Erythroblast (primary cell): ENCODE measurements at places on chromosomes 3 and 15.

GRCh38 chr3:45123030-45123429 lies 23.1 kb downstream of the CDCP1 start:
- no peak for DNase-seq

GRCh38 chr15:69499521-69500211 lies 47.0 kb downstream of the RPLP1 start:
- no peak for DNase-seq

GRCh38 chr3:30795176-30795575 lies 99.3 kb downstream of the GADL1 start:
- no peak for DNase-seq

DNA sequence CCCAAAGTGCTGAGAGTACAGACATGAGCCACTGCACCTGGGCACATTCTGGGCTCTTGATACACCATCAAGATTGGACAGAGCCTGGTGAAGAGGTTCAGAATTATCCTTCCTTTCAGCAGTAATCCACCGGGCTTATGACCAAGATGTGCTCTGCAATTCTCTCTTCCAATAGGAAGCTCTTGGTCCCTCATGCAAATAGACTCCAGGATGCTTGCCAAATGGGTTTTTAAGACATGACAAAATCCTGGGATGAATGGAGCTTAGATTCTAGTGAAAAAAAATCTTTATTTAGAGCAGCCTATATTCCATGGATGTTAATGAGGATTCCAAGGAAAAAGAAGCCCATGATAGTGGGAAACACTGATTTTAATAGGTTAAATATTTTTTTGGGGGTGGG lies 119.1 kb downstream of the SV2B start:
- no peak for DNase-seq

- peak; percentile 18 for DNase-seq
Measured at GRCh38 chr15:52013151-52013791, 5.7 kb upstream of the MAPK6 start.

DNA sequence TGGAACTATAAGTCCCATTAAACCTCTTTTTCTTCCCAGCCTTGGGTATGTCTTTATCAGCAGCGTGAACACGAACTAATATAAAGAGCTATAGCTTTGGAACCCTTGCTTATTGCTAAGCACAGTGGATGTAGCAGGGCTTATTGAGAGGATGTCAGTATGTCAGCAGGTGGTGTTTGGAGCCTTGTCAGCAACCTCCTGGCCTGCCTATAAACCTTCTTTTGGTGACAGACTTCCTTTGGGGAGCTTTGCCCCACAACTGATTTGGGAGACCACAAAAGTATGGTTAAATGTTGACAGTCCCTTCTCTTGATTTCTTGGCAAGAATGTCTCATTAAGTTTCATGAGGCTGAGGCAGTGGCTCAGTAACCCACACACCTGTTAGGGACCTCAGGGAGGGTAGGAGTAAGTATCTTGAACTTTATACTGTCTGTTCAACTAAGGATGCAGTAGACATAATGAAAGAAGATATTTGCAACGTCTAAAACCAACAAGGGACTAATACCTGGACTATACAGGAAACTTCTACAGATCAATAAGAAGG lies 14.8 kb downstream of the CCNDBP1 start:
- no peak for DNase-seq

GRCh38 chr3:30661098-30661873 lies 54.9 kb downstream of the TGFBR2 start:
- DNase-seq, result no peak

GRCh38 chr3:138888560-138888959 lies 53.8 kb upstream of the PIK3CB start:
- no peak for DNase-seq

- no peak for DNase-seq
Measured at GRCh38 chr3:37474901-37475331, 300.5 kb upstream of the LRRFIP2 start.

- no peak for DNase-seq
Measured at GRCh38 chr15:99340347-99340746, 89.1 kb downstream of the LRRC28 start.

DNA sequence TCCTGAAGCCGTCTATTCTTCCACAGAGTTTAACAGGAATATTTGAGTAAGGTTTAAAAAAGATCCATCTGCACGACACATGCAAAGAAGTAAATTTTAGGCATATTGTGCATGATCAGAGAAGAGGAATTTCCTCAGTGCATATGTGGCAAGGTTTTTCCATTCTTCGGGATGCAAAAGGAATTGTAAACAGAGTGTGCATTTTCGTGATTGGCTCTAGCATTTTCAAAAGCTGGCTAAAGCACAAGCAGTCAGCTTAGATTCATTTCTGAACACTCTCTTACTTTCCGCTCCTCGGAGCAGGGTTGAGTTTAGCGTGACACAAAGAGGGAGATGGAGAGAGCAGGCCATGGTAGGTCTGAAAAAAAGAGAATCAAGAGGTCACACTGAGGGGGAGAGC lies 128.2 kb downstream of the ADAMTS9 start:
- no peak for DNase-seq

DNA sequence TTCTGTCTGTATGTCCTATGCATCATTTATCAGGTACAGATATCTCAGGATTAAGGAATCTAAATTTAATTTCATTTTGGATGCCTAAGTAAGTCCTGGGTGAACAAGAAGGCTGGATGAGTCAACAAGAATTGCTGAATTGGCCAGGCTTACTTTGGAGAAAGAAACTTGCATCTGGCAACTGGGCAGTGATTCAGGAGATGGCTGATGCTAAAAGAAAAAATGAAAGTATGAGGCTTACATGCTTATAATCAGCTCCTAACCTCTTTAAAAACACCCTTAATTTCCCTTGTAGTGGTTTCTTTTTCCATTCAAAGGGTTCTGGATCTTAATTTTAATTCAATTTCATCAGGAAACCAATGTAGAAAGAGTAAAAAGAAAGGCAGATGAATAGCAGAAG lies 228.8 kb upstream of the PEX5L start:
- no peak for DNase-seq

- DNase-seq, result no peak
Measured at GRCh38 chr3:119316313-119316670, 22.1 kb downstream of the ARHGAP31 start.

DNA sequence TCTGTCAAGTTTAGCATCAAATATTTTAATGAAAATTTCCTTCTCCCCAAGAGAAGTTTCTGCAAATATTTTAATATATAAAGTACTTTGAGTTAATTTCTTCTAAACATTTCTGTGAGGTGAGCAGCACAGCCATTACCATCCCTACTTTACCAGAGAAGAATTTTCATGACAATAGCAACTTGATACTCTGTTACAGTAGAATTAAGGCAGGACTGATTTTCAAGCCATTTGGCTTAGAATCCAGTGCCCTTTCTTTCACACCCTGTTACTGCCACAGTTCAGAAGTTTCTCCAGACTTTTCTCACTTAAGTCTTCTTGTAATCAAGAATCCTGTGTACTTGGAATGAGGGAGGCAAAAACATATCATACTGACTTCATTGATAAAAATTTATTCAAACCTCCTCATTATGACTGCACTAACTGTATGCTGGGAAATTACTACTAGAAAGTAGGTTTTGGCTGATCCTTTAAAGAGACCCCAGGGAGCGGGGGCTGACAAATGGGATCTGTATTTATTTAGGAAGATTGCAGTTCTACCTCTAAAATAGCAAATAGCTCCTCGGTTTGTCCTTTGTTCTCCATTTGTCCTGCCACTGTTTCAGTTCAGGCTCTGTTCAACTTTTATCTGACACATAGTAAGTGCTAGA lies 557.0 kb upstream of the SGO1 start:
- no peak for DNase-seq

DNA sequence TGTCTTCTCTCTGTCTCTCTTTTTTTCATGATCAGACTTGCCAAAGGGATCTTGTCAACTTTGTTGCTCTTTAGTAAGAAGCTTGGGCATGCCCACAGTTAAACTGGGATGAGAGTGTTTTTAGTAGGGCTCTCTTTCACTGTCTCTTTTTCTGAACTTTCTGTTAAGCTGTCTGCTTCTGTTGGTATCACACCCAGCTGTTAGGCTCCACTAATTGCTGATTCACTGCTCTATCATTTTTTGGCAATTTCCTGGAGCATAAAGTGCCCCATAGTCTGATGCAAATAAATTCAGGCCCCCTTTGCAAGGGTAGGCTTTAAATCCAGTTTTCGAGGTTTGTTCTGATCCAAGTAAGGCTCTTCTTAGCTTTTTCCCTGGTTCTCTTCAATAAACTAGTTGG lies 360.4 kb upstream of the ADAMTS9 start:
- peak; percentile 46 for DNase-seq

GRCh38 chr15:96503276-96503675 lies 172.8 kb downstream of the NR2F2 start:
- no peak for DNase-seq
